ENCODE measurements at places on chromosomes 12 and 14.
A peak's percentile ranks its signal among the peaks of the same experiment; 100 is the strongest.

DNA sequence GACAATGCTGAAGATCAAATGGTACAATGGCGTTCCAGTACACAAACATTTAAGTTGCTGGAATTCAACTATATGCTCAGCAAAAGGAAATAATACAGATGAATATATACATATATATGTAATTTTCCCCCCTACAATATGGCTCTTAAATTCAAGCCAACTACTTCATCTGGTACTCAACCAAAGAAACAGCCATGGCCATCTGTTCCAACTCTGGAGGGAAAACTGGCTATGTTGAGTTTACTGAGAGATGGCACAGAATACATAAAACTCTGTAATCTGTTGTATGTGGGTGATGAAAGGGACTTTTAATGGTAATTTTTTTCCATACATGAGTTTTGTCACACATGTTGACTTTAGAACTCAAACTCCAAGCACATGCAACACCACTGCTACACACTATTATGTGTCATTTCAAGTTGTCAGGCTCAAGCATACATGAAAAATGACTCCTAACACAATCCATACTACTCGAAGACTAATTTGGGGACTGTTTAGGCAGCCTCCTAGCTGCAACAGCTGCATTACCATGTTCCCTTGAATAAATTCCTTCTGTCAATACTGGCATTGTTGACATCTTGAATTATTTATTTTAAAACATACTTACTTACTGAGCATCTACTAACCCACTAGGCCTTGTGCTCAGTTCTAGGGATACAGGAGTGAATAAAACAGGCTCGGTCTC is 38.2 kb upstream of the MAP3K9 start:
- no peak for DNase-seq

DNA sequence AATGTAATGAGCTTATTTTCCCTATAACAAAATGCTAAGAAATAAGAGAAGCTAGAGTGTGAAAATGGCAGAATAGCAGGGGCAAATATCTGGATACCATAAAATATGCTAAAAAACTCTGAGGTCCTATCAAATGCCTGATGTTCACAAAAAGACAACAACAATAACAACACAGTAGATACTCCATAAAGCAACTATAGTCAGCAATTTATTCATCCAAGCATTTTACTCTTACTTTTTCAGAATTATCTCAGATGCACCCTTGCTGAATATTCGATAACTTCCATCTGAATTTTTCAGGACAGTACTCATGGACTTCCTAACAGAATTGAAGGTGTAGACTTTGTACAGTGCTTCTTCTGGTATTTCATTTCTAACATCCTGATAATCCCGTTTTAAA is 88.9 kb downstream of the ATP2B1 start:
- no peak for DNase-seq

GRCh38 chr12:68595241-68595640 is 15.5 kb upstream of the RAP1B start:
- DNase-seq: no peak

GRCh38 chr12:76266797-76267196 is 81.4 kb downstream of the BBS10 start:
- no peak for DNase-seq

- no peak for DNase-seq
Measured at GRCh38 chr14:104147346-104148125, 9.1 kb downstream of the KIF26A start.

GRCh38 chr12:102534899-102535298 is 54.5 kb upstream of the IGF1 start:
- no peak for DNase-seq

- DNase-seq: no peak
Measured at GRCh38 chr14:76779221-76780057, 18.2 kb downstream of the VASH1 start.

DNA sequence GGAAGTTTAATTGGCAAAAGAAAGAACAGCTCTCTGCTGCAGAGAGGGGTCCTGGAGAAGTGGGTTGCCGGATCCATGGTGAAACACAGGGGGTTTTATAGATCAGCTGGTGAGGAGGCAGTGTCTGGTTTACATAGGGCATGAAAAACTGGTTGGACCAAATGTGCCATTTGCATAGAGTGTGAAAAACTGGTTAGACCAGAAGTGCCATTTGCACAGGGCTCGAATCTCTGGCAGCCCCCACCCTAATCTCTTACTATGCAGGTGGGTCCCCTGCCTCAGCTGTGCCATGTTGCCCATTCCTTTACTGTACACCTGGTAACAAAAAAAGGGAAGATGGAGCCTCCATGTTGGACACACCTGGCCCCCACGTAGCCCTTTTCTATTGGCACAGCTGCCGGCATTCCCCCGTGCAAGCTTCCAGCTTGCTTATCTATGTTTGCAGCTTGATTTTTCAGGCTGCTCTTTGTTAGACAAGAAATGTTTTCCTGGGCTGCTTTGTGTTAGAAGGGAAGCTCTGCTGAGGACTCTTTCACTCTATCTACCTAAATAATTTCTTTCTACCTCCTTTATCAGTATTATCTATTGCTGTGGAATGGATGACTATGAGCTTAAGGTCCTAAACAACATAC is 61.1 kb upstream of the TMEM132D start:
- DNase-seq: no peak

GRCh38 chr14:25007832-25008231 is 42.1 kb downstream of the STXBP6 start:
- no peak for DNase-seq

DNA sequence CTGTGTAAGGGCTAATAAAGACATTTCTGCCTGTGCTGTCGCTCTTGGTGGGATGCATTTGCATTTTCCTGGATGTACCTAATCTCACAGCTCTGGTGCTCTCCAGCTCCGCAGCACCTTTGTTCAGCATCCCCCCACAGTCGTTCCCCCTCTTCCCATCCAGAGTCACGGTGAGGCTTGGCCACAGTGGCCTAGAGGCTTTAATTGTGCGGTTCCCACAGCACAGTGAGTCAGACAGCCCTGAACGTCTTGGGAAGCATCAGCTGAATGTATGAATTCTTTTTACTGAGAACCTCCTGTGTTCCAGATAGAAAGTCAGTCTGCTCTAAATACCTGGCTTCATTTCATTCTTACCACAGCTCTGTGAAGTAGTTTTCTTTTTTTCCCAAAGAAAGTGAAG is 28.7 kb downstream of the MLXIP start:
- DNase-seq: no peak

DNA sequence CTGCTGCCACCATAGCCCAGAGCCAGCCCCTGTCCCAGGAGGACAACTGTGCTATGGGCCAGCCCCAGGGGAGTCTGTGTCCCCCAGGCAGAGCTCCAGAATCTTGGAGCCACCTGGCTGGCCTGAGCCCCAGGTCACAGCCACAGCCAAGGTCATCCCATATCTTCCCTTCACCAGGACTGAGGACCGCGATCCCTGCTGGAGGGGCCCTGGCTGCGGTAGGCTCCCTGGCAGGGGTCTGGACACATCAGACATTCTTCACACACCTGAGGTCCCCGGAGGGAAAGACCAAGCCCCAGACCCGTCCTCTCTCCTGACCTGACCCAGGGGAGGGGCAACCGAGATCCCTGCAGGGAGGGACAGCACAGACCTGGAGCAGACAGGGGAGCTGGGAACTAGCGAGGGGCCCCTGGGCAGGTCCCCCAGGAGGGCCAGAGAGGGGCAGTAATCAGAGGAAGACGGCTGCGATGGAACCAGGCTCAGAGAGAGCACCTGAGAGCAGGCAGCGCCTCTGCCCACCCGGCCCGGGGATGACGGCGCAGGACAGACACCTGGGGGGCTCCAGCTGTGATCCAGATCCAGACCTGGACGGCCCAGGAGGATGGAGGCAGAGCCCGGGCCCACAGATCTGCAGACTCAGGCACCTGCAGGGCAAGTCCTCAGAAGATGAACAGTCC is 103.2 kb upstream of the EIF5 start:
- no peak for DNase-seq

GRCh38 chr14:24837280-24838046 is 203.5 kb upstream of the GZMB start:
- DNase-seq: no peak

DNA sequence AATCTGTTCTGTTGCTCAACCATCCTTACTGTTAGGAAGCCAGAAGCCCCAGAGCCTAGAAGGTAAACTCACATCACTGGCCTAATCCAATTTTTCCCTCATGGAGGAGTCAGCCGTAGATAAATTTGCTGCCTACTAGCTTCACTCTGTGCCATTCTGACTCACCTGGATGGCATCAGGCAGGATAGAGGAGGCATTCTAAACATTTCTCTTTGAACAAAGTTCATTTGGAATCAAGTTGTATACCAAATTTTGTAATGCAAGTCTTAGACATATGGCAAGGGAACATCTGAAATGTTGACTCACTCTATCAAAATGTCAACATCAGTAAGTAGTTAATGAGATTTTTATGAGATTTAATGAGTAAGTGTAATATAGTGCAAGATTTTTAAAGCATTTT is 13.6 kb upstream of the TBC1D30 start:
- no peak for DNase-seq

DNA sequence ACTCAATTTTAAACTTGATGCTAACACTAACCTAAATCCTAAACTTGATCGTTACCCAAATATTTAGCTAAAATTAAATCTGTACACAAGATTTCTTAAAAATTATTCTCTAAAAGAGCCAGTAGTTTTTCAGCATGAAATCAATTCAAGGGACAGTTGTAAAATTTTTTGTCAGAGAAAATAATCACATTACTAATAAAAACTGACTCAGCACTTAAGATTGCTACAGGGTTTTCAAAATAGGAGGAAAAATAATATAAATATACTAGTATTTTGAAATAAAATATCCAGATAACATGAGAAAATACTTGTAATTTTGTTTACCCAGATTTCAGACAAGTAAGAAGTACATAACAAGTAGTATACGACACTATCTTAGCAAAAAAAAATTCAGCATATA is 1268.1 kb upstream of the USP15 start:
- DNase-seq: no peak

GRCh38 chr12:52715416-52715815 is 12.1 kb upstream of the KRT77 start:
- no peak for DNase-seq

GRCh38 chr14:55874785-55875184 is 243.4 kb upstream of the PELI2 start:
- DNase-seq: no peak

GRCh38 chr12:2769866-2770533 is 24.8 kb upstream of the FKBP4 start:
- no peak for DNase-seq

- DNase-seq: no peak
Measured at GRCh38 chr12:6532927-6533652, 1.2 kb upstream of the GAPDH start.

DNA sequence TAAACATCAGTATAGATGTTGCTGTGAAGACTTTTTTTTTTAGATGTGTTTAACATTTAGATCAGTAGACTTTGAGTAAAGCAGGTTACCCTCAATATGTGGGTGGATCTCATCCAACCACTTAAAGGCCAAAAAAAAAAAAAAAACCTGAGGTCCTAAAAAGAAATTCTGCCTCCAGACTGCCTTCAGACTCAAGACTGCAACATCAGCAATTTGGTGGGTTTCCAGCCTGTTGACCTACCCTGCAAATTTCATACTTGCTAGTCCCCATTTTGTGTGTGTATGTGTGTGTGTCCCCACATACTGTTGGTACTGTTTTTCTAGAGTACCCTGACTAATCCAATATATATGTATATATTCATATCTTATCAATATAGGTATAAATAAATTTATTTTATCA is 55.6 kb downstream of the OSBPL8 start:
- DNase-seq: no peak

DNA sequence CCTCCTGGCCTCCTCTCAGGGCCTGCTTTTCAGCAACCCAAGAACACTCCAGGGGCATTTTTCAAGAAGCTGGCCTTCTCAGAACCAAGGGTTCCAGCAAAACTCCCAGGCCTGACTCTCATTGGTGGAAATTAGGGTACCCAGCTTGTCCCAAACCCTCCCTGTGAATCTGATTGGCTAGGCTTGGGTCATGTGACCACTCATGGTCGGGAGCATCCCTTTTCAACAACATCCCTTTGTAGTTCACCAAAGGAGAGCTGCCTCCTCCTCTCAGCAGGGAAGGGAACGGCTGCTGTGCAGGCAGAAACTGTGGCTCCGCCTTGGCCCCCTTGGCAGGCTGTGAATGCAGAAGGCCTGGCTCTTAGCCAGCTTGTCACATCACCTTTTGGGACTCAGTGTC is 94.5 kb downstream of the AACS start:
- no peak for DNase-seq

GRCh38 chr14:63383776-63384367 is 65.1 kb upstream of the GPHB5 start:
- DNase-seq: peak; percentile 12

DNA sequence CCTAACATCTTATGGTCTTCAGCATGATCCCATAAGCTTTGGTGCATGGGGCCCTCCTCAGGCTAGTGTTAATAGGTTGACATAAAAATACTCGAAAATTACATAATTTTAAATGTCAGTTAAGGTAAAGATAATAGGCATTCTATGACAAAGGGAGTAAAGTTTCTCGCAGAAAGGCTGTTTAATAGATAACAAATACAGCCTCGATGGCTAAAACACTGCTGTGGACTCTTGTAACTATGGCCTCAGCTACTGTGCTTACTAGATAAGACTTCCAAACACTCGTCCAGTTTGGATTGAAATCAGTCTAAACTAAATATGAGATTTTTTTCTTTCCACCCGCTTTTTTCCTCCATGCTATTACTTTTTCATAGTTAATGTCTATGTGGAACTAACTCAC is 23.2 kb upstream of the MGST1 start:
- no peak for DNase-seq

DNA sequence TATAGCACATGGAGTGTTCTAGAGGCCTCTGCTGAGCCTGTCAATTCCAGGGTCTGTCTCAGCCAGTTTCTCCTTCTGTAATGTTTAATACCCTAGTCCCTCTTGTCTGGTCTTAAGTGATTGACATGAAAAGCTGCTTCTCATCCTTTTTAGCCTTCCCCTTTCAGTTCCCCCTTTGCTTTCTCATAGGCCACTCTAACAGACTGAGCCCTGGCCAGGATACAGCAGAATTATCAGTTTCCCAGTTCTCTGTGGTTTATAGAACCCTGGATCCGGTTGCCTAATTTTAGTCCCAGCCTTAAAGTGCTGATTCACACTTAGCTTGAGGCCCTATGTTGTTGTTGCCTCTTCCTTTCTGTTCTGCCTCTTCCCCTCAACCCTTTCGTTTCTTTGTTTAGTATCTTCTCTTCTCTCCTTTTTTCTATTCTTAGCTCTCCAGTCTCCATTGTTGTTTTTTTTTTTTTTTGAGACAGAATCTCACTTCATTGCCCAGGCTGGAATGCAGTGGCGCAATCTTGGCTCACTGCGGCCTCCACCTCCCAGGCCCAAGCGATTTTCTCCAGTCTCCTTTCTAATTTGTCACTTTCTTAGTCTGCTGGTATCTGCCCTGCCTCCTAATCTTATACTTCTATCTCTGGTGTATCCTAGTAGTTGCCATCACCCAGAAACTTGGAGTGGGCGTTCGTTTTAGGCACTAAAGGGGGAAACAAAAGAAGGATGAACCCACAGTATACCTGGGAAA is 2.9 kb upstream of the BIN2 start:
- peak; percentile 40 for DNase-seq

DNA sequence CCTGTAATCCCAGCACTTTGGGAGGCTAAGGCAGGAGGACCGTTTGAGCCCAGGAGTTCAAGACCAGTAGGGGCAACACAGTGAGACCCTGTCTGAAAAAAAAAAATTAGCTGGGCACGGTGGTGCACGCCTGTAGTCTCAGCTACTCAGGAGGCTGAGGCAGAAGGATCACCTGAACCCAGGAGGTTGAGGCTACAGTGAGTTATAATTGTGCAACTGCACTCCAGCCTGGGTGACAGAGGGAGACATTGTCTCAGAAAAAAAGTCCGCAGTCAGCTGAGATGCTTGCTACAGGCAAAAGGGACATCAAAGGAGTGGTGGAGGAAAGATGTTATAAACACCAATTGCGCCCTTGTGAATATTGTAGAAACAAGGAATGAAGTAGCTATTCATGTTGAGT is 77.8 kb downstream of the NDUFA12 start:
- peak; percentile 12 for DNase-seq
